Activated CD4-positive, alpha-beta T cell treated with anti-CD3 and anti-CD28 coated beads for 36 hours (primary cell): ENCODE measurements at places on chromosomes 1 and 21. TPM values are rescaled to one million over a fixed set of nuclear protein-coding genes. Genes with fewer than 3 reads are reported as not detected.

The KIF17 gene
- total RNA-seq = 0.25 TPM

The LYPLA2 gene
- total RNA-seq = 55.0 TPM

- DNase-seq = peak; percentile 54
These were observed 68.8 kb upstream of the WDR26 start for GRCh38 chr1:224503161-224504118.

DNA sequence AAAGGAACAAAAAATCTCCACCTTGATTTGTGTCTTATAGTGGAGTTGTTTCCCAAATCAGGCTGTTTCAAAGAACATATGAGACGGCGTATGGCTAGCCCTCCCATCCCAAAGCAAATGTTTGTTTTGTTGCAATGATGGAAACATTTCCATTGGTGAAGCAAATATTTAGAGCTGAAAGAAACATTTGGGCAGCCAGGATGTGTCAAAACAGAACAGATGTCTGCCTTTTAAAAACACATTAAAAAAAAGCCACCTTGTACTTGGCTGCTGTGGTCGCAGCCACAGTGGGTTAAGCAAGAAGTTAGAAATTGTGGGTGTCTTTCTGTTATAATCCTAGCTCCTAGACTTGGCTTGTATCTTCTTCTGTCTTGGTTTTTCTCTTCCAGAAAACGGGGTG is 116.3 kb downstream of the PEX14 start:
- DNase-seq = no peak

DNA sequence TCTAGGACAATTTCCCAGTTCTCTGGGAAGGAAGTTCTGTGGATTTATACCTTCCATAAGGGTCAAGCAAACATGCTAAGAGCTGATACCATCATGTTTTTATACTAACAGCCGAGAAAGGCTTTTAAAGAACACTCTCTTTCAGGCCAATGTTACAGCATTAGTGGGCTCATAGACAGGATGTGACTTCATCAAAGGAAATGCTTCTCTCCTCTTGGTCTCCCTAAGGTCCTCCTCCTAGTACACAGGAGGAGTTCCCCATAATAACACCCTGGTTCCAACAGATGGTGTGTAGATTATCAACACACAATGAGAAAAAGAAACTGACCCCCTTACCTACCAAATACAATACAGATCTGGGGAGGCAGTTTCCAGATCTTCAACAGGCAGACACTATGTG is 26.7 kb upstream of the GLIS1 start:
- no peak for DNase-seq

- DNase-seq = no peak
These were observed 537.5 kb upstream of the CAMK1G start for GRCh38 chr1:209046058-209046417.

DNA sequence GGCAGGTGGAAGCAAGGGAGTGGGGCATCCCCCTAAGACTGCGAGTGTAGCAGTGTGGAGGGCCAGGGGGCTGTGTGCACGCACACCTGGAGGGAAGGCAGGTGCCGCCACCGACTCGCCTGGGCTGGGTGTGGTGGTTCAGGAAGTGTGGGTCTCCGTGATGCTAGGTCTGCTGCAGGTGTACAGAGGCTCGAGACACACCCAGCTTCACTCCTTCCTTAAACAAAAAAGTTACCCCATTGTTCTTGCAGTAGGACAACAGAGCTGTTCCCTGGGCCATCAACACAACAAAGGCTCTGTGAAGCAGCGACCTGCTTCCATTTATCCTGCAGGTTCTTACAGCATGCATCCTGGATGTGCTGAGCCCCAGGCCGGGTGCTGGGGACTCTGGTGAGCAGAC is 100.4 kb upstream of the TMEM51 start:
- DNase-seq = no peak
